Cardiac septum (tissue), 1 donor: ENCODE measurements at places on chromosomes 3 and 15. TPM values are rescaled to one million over a fixed set of nuclear protein-coding genes. Genes with fewer than 3 reads are reported as not detected.

- no peak for DNase-seq
These were observed at the start of gene WNT5A for GRCh38 chr3:55486857-55487380. WNT5A (minus strand) TSS chr3:55487306; CDS start chr3:55486985, 321 bp downstream.

GRCh38 chr15:63395730-63396151 lies 14.1 kb upstream of the CA12 start:
- DNase-seq, result no peak

DNA sequence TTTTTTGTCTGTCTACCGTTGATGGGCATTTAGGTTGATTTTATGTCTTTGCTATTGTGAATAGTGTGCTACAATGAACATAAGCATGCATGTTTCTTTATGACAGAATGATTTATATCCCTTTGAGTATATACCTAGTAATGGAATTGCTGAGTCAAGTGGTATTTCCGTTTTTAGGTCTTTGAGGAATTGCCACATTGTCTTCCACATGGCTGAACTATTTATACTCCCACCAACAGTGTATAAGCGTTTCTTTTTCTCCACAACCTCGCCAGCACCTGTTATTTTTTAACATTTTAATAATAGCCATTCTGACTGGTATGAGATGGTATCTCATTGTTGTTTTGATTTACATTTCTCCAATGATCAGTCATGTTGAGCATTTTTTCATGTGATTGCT lies 89.6 kb upstream of the GALNT15 start:
- no peak for DNase-seq

DNA sequence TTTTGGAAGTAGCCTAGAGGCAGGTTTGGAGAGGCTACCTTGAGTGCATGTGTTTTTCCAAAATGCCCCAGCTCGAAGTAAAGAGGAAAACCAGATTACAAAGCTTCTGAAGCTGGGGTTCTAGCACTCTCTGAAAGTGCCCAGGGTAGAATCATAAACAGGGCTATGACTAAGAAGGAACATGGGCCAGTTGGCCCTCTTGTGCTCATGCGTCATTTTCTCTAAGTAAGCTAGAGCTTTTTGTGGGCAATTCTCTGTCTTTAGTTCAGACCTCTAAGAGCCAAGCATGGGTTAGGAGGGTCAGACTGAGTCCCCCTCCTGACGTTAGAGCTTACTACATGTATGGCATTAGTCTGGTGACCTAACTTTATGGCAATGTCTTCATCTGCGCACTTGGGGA lies 129.5 kb upstream of the UMPS start:
- no peak for DNase-seq

The NANOGP8 gene
- not detected for total RNA-seq

DNA sequence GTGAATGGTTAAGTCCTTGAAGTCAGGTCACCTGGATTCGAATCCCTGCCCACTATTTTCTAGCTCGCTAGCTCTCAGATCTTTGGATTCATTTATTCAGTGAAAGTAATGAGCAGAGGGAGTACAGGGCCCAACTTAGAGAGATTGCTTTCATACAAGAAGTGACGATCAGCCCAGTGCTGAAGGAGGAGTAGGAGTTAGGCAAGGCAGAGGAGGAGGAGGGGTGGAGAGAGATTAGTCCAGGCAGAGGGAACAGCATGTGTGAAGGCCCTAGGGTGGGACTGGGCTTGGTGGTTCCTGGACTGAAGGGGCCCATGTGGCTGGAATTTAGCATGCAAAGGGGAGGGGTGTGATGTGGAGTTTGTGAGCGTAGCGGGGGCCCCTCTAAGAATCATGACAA lies 3.8 kb upstream of the CHRNA5 start:
- DNase-seq, result no peak

DNA sequence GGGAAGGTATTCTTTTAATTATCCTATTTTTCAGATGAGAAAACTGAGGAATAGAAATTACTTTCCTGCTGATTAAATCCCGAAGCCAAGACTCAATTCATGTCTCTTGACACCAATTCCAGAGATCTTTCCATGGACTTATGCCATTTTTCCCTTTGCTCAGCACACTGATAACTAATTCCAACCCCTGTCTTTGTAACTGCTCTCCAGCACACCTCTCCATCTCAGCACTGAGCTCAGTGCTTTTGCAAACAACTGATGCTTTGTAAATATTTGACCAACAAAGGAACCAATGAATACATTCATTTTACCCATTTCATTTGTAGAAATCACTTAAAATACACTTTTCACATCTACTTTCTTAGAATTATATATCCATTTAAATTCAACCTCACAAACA lies 249.1 kb downstream of the IL5RA start:
- DNase-seq, result no peak

- DNase-seq, result no peak
These were observed 13.7 kb upstream of the PARP6 start for GRCh38 chr15:72285927-72286516.

The BMF gene
- 1.1 TPM for total RNA-seq

The DLEC1 gene
- 0.22 TPM for total RNA-seq

DNA sequence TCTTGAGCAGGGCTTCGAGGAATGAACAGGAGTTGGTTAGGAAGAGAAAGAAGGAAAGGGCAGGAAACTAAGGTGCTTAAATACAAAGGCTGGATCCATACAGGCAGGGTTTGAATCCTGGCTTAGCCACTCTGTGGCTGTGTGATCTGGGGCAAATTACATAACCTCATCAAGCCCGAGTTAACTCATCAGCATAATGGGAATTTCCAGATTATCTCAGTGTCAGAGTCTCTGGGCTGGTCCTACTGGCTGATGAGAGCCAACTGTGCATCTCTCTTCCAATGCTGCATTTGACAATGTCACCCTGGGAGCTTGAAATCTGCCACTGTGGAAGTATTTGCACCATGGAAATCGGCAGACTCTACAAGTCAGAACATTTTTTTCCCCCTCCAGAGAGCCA lies 83.8 kb upstream of the SLC6A6 start:
- no peak for DNase-seq

- no peak for DNase-seq
These were observed 752.3 kb downstream of the EPHA3 start for GRCh38 chr3:89859757-89860156.

- DNase-seq, result no peak
These were observed 13.9 kb upstream of the OR5K2 start for GRCh38 chr3:98483626-98484025.

GRCh38 chr15:66078196-66078928 lies 175.2 kb downstream of the MEGF11 start:
- DNase-seq, result peak; percentile 65

The ONECUT1 gene
- total RNA-seq, result not detected

DNA sequence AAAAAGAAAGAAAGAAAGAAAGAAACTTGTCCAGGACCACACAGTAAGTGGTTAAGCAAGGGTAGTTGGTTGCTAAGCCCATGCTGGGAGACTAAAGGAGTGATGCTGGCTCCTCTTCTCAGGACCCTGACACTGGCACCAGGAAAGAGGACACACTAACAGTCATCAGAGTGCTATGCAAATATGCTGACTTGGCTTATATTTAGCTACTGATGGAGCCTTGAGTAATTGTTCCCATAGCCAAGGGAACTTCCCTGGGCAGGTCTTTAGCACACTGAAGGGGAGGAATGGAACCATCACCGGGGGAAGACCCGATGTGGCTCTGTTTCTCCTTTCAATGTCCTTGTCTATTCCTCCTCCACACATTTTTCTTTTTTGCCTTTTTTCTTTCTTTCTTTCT lies 6.2 kb downstream of the TMEM40 start:
- DNase-seq, result no peak

The IMP3 gene
- 30.0 TPM for total RNA-seq

The GNB5 gene
- total RNA-seq, result 9.7 TPM

DNA sequence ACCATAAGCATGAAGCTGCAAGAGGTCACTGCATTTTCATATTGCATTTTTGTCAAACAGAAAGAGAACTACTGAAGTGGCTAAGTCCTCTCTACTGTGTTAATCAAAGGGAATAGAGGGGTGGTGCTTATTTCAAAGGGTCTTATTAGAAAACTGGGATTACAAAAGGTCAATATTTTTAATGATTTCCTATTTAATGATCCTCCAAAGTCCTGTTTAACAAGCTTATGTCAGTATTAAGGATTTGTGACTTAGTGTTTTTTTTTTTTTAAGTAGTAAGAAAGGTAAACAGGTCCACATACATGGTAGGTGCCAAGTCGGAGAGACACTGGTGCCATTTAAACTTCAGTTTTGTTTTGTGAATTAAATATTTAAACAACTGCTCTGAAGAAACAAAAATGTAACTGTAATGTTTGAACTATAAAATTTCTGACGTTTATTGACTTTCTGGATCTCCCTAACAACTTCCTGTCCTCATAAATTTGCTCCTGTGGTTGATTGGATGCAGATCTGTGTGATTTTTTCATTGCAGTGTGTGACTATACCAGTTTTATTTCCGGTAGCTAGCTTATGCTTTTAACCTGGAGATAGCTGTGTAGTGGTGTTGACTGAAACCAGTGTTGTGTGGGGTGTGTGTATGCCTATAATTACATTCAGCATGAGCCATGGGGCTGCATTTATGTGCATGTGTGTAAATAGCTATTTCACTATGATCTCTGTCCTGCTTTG lies 8.6 kb upstream of the CACNA1D start:
- no peak for DNase-seq

- DNase-seq, result no peak
These were observed 318.6 kb upstream of the LRRFIP2 start for GRCh38 chr3:37492977-37493471.

The SMARCC1 gene
- total RNA-seq, result 31.7 TPM

DNA sequence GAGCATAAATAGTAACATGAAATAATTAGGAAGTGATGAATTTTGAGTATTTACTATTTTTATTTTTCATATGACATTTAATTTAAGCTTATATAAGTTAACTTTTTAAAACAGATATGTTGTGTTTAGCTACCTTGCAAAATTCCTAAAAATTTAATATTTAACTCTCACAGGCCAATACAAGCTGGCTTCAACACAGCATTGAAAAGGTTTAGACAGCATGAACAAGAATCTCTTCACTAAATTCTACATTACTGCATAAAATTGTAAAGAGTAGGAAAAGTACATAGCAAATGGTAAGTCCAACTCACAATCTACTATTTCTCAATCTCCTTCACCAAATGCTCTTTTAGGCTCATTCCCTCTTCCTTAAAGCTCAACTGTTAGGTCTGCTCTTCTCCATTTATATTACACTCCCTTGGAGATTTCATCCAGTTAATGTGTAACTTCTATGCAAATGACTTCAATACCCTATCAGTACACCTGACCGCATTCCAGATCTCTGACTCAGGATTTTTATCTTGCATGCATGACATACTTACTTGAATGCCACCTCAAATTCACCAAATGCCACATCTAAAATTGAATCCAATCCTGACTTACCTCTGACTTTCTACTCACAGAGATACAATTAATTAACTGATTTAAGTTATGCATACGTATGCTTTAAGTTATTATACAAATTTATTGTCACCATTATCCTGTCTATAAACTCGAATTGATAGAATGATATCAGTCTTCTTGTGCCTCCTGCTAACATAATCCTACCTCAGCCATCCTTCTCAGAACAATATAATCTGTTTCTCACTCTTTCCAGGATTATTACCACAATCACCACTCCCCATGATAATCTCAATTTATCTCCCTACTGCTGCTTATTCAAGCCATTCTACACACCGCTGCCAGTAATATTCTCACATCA lies 127.0 kb downstream of the STAG1 start:
- DNase-seq, result no peak

The KBTBD13 gene
- total RNA-seq, result 3.3 TPM

The SEMA7A gene
- 1.5 TPM for total RNA-seq

- DNase-seq, result no peak
These were observed 4.3 kb downstream of the BMF start for GRCh38 chr15:40104296-40104864.

The LMOD3 gene
- total RNA-seq, result 117 TPM

The FHIT gene
- total RNA-seq, result 16.6 TPM

- DNase-seq, result no peak
These were observed 42.6 kb upstream of the DUSP7 start for GRCh38 chr3:52099001-52099401.

The ASB14 gene
- total RNA-seq, result 5.8 TPM

The RBPMS2 gene
- 242 TPM for total RNA-seq

GRCh38 chr15:61097043-61097442 lies 132.1 kb downstream of the RORA start:
- DNase-seq, result no peak

DNA sequence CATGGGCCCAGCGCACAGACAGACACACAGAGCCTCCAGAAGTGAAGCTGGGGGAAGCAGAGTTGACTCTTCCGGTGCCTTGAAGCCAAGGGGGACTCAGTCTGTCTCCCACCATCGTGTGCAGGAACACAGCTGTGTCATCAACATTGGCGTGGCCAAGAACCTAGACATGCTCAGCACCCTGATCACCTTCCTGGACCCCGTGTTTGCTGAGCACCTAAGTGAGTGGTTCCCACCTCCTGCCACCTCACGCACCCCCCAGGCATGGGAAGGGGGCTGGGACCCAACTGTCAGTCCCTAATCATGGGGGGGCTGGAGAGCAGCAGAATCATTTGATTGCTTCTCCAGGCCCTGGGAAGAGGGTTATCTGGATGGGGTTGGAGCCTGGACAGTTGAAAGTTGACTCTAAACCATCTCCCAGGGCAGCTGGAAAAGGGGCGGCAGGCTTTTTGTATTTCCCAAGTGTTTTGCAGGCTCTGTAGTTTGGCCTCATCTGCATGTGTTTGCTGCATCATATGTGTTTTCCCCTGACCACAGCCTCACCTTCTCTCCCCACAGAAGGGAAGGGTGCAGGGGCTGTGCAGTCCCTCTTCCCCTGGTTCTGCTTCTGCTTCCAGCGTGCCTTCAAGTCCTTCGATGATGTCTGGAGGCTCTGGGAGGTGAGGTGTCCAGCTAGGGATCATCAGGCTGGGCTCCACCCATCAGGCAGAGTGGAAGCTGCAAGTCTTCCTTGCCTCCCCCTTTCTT lies 12.8 kb downstream of the TBC1D21 start:
- peak; percentile 54 for DNase-seq

The SAMD7 gene
- total RNA-seq, result not detected

The TRPM7 gene
- total RNA-seq, result 34.5 TPM

- DNase-seq, result no peak
These were observed 63.6 kb upstream of the SNTN start for GRCh38 chr3:63588895-63589294.

- DNase-seq, result no peak
These were observed 40.8 kb downstream of the TM4SF18 start for GRCh38 chr3:149292666-149293065.

The CEMIP gene
- 0.46 TPM for total RNA-seq
